NB4 (cell line): ENCODE measurements at places on chromosomes 12 and 14.
A peak's percentile ranks its signal among the peaks of the same experiment; 100 is the strongest.

GRCh38 chr12:109863847-109864712, 16.3 kb downstream of the GLTP start:
- DNase-seq: peak; percentile 85

- DNase-seq: no peak
These were observed 42.1 kb upstream of the STRN3 start for GRCh38 chr14:31068235-31068634.

DNA sequence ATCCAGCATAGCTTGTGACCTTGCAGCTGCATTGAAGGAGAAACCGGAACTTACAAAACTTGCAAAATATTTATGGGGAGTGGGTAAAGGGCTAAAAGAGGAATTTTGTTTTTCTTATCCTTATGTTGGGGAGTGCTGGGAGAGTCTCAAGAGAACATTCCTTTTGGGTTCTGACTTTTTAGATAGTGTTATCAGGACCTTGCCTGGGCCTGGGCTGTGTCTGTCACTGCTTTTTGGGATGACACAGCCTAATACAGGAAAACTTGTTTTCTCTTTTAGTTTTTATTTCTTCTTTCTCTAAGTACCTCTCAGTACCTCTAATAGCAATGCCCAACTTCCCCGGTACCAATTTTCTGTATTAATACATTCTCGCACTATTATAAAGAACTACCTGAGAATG, 850.6 kb downstream of the RPS29 start:
- no peak for DNase-seq

- DNase-seq: no peak
These were observed 31.9 kb downstream of the NOPCHAP1 start for GRCh38 chr12:105018012-105018411.

DNA sequence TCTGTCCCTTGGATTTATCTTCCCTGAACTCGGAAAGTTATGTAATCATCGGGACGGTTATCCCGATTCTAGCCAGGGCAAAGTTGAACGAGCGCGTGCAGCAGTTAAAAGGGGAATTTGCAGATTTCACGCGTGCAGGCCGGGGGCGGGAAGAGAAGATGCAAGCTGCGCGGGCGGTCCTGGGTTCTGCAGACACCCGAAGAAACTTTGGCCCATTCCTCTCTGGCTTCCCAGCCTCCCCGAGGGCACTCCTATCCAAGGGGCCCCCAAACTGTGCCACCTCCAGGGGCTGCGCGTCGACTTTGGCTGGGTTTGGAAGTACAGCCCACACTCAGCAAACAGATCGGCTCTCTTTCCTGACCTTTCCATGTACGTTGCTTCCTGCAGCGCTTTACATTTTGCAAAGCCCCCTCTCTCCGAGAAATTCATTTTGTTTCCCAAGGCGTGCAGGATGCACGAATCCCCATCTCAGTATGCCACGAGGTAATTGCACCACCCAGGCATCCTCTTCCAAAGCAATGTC, 941 bp upstream of the PPP1CC start:
- DNase-seq: peak; percentile 74

GRCh38 chr14:22981876-22982476, 375 bp downstream of the AJUBA start:
- no peak for DNase-seq

- DNase-seq: no peak
These were observed 218.4 kb upstream of the C14orf180 start for GRCh38 chr14:104361101-104361591.

DNA sequence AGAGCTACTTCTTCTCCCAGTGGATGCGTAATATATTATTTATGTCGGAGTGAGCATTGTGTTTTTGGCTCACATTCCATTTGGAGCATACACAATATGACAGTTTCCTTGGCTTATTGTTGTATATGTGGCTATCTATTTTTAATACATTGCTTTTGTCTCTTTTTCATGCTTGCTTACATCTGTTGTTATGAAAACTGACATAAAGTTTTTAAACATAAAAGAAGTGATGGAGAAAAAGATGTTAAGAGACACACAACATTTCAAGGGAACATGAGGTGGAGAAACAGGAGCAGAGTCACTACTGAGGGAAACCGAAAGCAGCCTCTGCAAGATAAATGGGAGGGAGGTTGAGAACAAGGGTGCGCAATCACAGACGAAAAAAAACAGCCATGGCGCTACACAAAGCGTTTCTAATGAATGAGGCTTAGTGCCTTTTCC, 228.4 kb upstream of the NPAS3 start:
- no peak for DNase-seq

DNA sequence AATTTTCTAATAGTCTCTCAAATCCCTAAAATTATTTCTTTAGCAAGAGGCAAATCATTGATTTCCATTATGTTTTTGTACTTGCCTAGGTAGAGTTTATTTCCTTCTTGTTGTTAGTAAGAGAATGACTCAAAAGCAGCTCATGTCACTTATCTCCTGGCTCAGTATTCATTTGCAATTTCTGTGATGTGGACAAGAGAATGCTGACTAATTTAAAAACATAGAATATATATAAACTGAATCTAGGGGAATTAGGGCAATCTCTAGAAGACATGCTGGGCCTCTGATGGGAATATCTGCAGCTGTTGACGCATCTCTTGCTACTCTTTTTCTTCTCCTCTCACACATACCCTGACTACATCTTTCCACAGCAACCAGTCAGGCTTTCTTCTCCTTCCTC, 130.8 kb upstream of the PRKD1 start:
- DNase-seq: no peak

DNA sequence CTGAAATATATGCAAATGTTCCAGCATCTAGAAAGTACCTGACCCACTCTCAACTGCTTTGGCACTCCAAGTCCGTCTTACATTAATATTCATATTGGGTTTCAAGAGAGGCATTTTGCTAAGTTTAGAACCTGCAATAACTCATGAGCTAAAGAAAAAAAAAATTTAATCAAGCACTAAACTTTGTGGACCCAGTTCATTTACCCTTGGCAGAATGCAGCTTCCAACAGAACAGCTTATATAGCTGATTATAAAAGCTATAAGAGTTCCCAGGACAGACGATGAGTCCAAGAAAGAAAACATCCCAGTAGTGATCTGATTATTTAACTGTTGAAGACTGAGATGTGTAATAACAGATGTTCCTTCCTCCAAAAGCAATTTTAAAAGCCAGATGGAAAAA, 592.0 kb downstream of the KCNH5 start:
- no peak for DNase-seq

DNA sequence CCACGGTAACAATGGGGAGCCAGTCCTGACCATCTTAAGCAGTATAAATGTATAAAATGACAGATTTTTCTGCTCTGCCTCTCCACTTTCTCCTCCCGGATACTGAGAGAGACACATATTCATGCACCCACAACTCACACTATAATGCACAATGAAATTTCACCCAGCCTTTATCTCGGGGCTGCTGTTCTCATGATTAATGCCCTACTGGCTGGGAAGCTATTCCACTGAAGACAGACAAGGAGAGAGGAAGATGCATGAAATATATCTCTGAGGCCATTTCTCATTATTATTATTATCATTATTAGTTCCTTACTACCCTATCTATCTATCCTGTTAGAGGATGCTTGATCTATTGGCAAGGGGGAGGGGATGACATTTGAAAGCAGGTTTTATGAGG, 501.7 kb downstream of the DIO2 start:
- no peak for DNase-seq

- DNase-seq: no peak
These were observed 83.2 kb downstream of the HMGA2 start for GRCh38 chr12:65907513-65907912.

DNA sequence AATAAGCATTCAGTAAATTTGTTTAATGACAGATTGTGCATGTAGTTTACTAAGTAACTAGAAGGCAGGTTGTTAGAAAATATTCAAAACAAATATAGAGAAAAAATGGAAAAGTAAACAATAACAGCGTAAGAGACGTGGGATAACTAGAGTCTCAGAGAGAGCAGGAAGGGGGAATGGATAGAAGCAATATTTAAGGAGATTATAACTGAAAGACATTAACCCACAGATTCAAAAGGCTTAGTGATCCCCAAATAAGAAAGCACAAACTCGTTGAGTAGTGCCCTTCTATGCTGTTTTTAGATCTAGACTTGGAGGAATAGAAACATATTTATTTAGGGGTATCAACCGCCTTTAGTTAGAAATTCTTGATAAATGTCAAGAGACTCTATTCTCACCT, 169.7 kb upstream of the RGS6 start:
- no peak for DNase-seq

DNA sequence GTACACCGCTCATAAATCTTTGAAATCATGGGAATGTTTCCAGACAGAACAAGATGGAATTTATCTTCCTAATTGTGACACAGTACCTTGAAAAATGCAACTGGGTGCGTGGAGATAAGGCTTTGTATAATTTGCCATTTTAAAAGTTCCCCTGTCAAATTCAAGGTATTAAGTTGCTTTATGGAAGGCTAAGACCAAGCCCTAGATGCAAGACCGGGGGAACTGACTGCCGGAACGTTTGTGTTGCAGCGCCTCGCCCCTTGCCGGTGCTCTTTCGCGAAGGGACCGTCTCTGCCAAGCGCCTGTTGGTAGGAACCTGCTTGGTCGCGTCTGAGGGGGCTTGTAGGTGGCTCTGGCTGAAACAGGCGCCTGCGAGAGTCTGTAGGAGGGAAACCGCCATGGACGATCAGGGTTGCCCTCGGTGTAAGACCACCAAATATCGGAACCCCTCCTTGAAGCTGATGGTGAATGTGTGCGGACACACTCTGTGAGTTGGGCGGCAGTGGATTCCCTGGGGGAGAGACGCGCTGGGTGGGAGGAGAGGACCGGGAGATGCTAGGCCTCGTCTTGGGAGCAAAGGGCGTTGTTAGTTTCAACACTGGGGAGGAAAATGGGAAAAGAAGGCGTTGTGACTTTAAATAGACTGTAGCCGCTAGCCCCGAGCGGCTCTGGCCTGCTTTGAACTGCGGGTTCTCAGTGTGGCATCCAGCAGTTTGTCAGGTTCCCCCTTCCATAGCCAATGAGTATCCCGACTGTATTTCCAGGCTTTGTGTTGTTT, at the start of gene MNAT1:
Gene MNAT1, plus strand, starts transcription at position 297 of the 778 bp plus-strand sequence. Its CDS starts 102 bp downstream, at position 399.
- peak; percentile 89 for DNase-seq

DNA sequence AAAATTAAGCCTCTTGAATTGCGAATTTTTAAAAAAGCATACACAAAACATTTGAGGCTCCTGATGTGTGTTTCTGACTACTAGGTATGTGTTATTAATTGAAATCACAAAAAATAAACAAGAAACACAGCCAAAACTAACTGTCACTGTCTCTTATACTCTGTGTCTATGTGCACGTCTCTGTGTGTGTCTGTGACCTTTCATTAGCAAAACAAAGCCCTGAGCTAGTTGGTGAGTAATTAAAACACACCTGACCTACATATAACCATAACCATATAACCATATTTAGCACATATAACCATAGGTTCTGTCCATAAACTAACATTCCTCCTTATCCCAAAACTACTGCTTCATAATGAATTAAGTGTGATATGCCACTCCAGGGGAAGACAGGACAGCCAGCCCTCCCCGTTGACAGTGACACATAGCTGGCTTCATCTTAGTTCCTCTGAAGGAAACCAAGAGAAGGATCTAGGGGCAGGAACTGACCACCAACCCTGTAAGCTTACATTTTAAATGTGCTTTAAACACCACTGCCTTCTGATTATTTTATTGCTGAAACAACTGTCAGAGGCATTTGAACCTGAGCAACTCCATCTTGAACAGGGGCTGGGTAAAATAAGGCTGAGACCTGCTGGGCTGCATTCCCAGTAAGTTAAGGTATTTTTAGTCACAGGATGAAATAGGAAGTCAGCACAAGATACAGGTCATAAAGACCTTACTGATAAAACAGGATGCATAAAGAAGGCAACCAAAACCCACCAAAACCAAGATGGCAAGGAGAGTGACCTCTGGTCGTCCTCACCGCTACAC, 106.7 kb downstream of the PPP2R5E start:
- no peak for DNase-seq
